ENCODE measurements at places on chromosomes 13 and 19. TPM values are rescaled to one million over a fixed set of nuclear protein-coding genes. Genes with fewer than 3 reads are reported as not detected.

GRCh38 chr13:107459430-107459829, 755.9 kb downstream of the LIG4 start:
- DNase-seq: no peak

DNA sequence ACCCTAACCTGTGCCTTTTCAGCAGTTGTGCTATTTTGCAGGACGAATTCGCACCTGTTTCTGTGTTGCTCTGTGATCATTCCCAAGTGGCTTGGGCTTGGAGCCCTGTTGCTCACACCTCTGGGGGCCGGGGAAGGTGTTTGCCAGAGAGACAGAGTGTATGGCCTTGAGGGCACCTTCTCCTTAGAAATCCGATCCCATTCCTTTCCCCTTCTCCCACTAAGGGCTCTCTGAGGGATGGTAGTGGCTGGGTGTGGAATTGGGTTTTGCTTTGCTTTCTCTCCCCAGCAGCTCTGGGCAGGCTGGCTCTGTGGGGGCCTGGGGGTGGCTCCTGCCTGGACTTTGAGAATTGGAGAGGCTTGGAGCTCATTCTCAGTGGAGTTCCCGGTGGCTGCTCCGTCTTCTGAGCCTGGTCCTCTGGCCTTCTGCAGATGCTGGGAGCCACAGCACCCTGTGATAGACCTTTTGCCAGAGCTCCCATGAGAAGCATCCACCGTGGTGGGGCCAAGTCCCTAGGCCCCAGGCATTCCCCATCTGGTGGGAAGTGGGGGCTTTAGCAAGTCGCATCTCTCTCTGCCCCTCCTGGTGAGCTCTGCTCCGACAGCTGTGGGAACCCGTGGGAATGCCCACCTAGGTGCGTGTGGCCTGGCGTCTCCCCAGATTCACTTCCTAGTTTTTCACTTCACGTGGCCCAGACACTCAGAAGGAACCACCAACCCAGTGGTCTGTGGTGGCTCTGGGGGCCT, 26.1 kb downstream of the ATP11A start:
- no peak for DNase-seq

MYH14 gene
- 10.1 TPM for total RNA-seq

GARIN5A gene
- not detected for total RNA-seq

- no peak for DNase-seq
Observed at GRCh38 chr13:39760521-39760920, 105.1 kb downstream of the COG6 start.

OR7A5 gene
- not detected for total RNA-seq

DNA sequence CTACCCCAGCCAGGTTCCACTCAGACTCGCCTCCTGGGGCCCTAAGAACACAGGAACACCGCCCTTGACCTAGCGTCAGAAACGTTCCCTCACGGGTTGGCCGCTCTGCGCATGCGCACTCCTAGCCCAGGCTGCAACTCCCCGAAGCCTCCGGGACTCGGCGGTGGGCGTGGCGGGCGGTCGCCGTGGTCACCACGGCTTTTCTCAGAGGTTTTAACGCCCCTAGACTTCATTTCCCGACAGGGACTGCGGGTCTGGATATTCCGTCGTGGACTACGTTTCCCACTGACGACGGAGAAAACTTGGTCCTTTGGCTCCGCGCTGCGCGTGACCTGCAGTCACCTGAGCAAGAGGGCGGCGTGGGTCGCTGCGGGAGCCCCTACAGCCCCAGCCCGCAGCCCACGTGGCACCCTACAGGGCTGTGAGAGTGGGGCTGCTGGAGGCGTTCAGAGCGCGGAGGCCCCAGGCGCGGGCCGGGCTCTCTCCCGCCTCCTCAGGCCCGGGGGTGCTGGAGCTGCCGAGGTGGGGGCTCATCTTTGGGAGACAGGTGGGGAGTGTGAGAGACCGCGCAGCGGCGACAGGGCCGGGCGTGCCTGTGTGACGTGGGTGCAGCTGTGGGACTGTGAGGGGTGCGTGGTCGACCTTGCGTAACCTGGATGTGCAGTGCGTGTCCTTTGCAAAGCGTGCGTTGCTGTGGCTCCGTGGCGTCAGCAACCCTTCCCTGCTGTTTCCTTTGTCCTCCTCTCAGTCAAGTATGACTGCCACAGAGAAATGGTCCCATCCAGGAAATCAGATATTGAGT, 38.0 kb upstream of the ZNF573 start:
- peak; percentile 29 for DNase-seq

DNA sequence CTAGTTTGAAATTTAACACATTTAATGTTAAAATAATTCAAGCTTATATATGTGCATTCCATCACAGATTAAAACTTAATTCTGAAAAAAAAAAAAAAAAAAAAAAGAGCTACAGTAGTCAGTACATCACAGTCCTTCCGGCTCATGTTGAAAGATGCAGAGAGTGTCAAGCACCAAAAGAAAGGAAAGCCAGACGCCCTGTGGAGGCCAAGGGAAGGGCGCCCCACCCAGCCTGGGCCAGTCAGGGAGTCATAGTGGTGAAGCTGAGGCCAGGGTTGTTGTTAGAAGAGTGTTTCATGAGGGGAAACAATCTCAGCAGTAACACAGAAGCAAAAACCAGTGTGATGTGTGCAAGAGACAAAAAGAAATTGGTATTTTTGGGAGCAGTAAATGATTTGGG, 375.3 kb downstream of the MTUS2 start:
- no peak for DNase-seq

DNA sequence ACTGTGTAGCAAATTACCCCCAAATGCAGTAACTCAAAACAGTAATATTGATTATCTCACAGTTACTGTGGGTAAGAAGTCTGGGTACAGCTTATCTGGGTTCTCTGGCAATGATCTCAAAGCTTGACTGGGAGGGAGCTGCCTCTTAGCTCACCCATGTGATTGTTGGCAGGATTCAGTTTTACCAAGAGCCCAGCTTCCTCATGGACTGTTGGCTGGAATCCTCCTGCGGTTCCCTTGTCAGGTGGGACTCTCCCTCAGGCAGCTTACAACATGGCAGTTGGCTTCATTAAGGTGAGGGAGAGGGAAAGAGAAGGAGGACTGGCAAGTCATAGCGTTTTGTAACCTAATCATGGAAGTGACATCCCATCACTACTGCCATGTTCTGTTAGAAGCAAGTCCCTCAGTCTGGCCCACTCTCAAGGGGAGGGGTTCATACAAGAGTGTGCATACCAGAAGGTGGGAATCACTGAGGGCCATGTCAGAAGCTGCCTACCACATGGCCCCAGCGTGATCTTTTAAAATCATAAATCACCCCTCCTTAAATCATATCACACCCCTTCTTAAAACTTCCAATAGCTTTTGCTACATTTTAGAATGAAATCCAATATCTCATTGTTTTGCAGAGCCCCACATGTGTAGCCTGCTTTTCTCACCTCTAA, 108.1 kb downstream of the OLFM4 start:
- no peak for DNase-seq

DNA sequence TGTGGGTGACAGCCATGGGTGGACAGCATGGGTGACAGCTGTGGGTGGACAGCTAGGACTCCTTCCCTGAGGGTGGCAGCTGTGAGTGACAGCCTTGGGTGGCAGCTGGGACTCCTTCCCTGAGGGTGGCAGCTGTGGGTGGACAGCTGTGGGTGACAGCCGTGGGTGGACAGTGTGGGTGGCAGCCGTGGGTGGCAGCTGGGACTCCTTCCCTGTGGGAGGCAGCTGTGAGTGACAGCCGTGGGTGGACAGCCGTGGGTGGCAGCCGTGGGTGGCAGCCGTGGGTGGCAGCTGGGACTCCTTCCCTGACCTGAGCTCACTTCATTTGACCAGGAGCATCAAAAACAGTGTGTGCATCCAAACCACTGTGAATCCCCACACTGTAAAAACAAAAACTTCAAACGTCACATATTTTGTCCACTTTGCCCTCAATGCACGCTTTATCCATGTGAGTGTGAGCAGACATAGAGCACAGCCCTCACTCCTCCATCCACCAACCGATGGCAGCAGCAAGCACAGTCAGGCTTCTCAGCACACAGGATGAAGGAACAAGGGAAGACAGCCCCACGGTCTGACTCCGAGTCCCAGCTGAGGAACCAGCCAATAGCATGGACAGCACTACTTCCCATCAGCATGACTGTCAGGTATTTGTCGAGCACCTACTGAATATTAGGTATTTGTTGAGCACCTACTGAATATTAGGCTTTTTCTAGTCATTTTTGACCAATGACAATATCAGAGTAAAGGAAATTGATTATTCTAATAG, 1.6 kb upstream of the CFAP97D2 start:
- no peak for DNase-seq

Data from omental fat pad (tissue), 4 donors.